ENCODE measurements at places on chromosomes 2 and 18. TPM values are rescaled to one million over a fixed set of nuclear protein-coding genes. Genes with fewer than 3 reads are reported as not detected.

Gene FAM98A
- polyA plus RNA-seq, result 9.1 TPM

Gene NAT8
- polyA plus RNA-seq, result not detected

Gene RBMS1
- polyA plus RNA-seq, result 8.5 TPM

Gene CFAP210
- 0.05 TPM for polyA plus RNA-seq

Gene DCDC2C
- not detected for polyA plus RNA-seq

Gene CNGA3
- polyA plus RNA-seq, result 0.31 TPM
